Stimulated activated CD8-positive, alpha-beta memory T cell treated with anti-CD3 and anti-CD28 coated beads, Interleukin-4, amount 100 ng/mL, for 24 hours (primary cell): ENCODE measurements at places on chromosomes 5 and 9.

DNA sequence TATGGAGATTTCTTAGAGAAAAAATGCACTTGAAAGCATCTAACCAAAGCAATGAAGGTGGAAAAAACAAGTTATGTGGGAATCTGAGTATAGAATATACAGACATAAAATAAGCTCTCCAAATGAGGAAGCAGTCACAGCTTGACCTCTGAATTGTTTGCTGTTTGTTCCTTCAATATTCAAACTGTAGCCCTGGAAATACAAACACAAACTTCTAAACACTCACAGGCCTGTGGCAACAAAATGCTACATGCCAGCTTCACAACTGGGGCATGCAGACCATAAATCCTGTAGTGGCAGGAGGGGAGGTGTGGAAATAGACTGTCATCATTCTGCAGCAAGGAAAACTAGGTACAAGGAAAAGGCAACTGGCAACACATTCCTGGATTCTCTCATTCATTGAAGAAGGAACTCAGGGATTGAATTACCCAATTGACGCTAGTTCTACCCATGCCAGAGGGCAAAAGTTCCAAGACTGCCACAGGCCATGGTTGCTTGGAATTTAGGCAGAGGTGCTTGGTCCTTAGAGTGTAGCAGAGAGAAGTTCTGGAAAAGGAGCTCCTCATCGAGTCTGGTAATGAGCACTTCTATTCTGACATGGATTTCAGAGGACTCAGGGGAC, 349.6 kb downstream of the PDE4D start:
- DNase-seq = no peak

DNA sequence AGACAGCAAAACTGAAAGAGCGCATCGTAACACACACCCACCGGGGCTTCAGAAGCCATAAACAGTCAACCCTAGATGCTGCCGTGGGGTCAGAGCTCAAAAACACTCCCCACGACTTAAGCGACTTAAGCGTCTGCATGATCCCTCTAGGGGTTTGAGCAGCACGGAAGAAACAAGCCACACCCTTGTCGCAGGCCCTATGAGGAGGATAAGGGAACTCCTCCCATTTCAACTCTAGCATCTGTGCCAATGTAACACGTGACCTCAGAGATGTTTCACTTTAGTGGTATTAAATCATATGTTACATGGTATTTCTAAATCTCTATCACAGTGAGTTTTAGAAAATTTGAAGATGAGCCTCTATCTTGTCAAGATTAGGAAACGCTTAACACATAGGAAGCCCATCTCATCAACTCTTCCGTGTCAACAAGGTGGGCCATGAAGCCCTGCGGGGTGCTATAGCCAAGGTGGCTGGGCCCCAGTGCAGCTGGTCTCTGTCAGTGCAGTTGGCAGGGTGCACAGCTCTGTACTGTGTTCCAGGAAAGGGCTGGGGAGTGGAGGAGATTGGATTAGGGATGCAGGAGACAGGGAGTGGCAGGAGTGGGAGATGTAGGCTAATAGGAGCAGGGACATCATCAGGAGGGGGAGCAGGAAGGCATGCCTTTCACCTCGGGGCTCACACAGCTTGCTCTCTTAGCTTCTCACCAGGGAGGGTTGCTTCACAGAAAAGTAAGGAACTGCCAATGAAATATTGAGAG, 33.1 kb downstream of the ZCCHC9 start:
- no peak for DNase-seq

DNA sequence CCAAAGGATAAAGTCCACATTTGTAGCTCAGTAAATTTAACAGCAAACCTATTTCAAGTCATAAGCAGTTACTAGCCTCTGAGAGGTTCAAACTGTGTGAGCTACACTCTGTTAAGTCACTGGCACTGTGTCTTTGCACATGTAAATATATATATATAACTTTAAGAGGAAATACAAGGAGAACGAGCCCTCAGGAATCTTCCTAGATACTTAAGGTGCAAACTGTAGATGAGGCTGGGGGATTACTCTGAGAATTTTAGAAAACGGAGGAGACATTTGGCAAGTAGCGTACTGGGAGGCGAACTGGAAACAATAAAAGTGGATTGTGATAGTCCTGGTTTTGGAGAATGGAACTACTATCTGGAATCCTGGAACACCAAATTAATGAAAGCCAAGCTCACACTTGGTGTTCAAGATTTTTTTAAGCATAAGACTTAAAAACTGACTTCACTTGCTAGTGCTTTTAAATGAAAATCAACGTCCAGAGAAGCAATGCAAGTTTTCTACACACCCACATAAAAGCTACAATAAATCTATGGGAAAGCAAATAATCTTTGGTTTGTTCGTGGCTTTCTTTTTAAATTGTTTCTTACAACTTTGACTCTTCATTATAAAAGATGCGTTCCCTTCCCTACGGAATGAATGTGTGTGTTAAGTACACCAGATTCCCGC, 1057.0 kb upstream of the DMAC1 start:
- no peak for DNase-seq

- no peak for DNase-seq
Observed at GRCh38 chr9:19231126-19231903, 822 bp downstream of the DENND4C start.

DNA sequence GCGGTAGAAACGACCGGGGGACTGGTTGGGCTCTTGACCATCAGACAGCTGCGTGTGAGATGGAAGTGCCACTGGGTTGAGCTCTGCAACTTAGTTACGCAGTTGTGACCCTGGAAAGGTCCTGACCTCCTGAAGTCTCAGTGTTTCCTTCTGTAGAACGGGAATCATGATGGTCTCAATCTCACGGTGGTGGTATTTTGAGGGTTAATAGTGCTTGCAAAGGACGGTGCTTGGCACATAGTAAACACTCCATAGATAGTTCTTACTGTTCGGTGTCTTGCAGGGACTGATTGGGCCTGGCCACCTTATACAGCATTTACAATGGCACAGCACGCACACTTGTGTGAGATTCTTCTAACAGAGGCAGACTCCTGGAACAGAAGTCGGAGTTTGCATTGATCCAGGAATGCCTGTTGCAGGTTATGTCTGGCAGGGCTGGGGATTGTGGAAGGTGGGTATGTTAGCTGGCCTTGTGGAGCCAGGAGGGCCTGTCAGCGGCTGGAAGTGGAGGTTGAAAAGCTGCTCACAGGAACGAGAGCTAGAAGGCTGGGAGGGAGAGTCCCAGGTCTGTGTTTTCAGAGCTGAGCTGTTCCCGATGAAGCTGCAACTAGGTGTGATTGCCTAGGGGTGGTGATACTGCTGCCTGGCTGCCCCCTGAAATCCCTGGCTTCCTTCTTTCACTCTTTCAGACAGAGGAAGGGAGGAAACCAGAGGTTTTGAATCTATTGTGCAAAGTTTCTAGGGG, 962 bp upstream of the TXN start:
- DNase-seq = no peak

GRCh38 chr9:93930070-93930469, 25.1 kb downstream of the BARX1 start:
- no peak for DNase-seq

GRCh38 chr5:120464627-120465435, 731 bp downstream of the PRR16 start:
- DNase-seq = no peak

DNA sequence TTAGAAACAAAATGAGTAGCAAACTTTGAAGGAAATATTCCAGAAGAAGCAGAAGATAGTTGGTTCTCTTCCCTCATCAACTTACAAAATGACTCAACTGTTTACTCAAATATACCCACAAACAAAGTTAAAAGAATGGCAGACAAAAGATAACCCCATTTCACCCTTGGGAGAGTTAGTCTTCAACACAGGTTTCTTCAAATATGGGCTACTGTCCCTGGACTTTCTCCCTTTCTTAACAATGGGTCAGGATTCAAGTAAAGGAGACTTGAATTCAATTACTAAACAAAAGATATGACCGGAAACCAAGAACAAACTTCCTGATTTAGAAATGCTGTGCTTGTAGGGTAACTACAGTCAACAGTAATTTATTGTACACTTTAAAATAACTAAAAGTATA, 14.2 kb downstream of the RFX3 start:
- no peak for DNase-seq

DNA sequence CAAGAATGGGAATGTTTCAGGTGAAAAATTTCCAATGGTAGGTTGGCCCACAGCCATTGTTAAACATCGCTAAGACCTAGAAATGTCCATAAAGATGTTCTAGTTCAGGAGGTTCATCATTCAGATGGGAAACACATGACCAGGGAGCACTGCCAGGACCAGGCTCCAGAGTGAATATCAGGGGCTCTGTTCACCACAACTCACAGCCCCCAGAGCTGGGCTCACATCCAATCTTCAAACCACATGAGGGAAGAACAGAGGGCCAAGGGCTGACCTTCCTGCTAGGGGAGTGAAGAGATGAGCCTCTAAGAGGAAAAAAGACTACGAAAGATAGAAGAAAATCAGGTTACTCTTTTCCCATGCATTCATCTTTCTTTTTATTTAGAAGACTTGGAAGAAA, 205.8 kb downstream of the SEMA5A start:
- no peak for DNase-seq

DNA sequence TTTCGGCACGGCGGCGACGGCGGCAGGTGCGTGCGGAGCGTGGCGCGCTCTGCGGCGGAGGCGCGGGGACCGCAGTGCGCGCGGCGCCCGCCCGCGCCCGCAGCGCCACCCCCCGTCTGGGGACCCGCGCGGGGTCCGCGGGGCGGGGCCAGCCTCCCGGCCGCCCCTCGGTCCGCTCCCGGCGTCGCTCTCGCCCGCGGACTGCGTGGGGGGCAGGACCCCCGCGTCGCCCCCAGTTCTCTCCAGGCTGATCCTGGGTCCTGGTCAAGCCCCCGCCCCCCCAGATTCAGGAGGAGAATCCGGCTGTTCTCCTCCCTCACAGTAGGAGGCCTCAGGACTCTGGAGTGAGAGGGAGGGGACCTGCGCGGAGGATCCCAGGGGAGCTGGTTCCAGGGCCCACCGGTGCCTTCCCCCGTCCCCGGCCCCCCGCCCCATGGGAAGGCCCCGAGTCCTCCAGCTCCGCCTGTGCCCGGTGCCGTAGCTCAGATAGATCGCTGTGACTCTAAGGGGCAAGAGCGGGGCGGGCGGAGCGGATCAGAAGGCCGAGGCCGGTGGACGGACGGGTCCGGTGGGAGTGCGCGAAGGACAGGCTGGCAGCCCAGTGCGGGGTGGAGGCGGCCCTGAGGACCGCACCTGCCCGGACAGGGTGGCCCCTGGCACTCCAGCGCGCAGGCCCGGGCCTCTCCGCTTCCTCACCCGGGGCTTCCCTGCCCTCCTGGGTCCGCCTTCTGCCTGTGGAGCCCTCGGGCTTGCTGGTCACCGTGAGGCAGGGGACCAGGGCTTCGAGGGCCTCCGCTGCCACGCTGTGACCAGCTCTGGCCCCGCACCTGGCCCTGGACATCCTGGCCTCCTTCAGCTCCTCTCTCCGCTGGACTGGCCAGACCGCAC, at the start of gene RNF208:
Gene RNF208 (minus strand): TSS at position 51 of the 888 bp plus-strand sequence. CDS start 1,028 bp downstream, outside the sequence.
- no peak for DNase-seq

DNA sequence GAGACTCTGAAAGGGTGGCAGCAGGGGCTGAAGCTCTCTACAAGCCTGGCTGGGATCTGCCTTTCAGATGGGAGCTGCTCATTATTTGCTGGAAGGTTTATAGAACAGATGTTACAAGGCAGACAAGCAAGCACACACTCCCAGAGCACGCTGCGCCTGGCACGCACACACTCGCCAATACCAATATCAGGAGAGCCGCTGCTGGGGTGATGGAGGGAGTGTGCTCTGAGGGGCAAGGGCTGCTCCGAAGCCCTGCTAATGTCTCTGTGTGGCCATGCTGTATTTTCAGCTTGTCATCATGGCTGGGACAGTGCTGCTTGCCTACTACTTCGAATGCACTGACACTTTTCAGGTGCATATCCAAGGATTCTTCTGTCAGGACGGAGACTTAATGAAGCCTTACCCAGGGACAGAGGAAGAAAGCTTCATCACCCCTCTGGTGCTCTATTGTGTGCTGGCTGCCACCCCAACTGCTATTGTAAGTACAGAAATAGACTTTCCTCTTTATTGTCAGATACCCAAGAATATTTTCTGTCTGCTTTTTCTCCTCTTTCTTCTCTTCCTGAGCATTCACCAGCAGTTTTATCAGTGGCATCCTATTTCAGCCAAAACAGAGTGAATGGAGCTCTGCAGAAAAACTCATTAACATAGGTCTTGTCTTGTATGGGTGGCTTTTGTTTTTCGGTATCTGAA, 115.1 kb downstream of the BAAT start:
- no peak for DNase-seq

- no peak for DNase-seq
Observed at GRCh38 chr9:37954581-37954981, 50.7 kb upstream of the SLC25A51 start.

DNA sequence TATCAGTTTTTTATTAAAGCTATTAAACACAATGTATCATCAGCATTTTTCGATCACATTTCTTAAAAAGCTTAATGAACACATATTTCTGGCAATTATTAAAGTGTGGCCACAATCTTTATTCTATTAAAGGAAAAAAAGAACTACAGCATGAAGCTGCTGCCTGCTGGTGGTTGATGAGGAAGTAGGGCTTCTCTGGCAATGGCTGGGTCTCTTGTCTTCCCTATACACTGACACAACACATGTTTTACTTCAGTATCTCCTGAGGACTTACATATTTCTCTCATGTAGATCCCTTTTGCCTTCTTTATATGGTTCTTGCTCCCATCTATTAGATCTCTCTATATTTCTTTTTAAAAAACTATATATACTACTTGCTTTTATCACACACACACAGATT, 590.7 kb downstream of the RAB3C start:
- DNase-seq = no peak

GRCh38 chr5:111229871-111230810, 6.0 kb downstream of the CAMK4 start:
- DNase-seq = no peak

DNA sequence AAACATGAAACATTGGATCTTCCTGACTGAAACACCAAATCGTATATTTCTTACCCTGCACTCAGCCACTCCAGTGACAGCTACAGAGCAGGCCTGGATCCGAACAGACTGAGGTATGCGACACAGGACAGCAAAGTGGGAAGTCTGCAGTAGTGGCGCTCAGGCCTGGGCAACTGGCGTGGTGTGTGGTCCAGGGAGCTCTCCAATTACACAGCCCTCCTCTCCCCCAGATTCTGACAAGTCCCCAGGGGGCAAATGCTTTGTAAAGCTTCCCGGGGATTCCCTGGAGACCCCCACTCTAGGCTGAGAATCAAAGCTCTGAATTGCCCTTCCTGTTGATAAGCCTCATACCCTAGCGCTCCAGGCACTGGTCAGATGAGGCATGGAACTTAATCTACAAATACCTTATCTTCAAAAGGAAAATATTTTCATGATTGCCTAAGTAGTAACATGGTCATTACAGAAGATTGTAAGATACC, 104.8 kb upstream of the ERCC6L2 start:
- DNase-seq = no peak

- no peak for DNase-seq
Observed at GRCh38 chr9:86099701-86100364, 475 bp upstream of the GOLM1 start.

GRCh38 chr9:95004411-95005277, 278.1 kb downstream of the AOPEP start:
- no peak for DNase-seq

- DNase-seq = no peak
Observed at GRCh38 chr5:80904533-80905187, 55.5 kb upstream of the RASGRF2 start.

DNA sequence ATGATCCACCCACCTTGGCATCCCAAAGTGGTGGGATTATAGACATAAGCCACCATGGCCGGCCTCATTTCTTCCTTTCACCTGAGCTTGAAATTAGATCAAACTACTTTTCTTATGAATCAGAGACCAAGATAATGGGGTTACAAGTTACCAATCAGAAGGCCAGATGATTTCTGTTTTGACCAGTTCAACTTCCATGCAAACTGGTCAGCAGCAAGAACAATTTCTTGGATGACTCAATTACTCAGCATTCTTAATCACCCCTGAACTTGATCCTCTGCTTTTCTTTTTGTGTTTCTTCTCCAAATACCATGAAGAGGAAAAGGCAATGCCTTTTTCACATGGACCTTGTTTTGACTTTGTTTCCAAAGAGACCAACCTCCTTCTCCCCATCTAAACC, 10.0 kb upstream of the PLIN2 start:
- no peak for DNase-seq
